Thymus (tissue), 14 donors: ENCODE measurements at places on chromosomes 1 and 21. TPM values are rescaled to one million over a fixed set of nuclear protein-coding genes. Genes with fewer than 3 reads are reported as not detected.

- H3K4me1 ChIP-seq: no peaks in the 10 kb centered on the region
- no peaks in the 10 kb centered on the region for H3K36me3 ChIP-seq
- DNase-seq: no peak
- no peak overlapping the region for H3K4me3 ChIP-seq
Observed at GRCh38 chr21:14685568-14685967, 139.5 kb upstream of the SAMSN1 start.

GRCh38 chr1:31398246-31398645 is 14.8 kb upstream of the SERINC2 start:
- peaks cover 6% of the 10 kb centered on the region for H3K4me1 ChIP-seq
- no peak overlapping the region for H3K27ac ChIP-seq
- no peaks in the 10 kb centered on the region for H3K27me3 ChIP-seq
- no peak for DNase-seq

DNA sequence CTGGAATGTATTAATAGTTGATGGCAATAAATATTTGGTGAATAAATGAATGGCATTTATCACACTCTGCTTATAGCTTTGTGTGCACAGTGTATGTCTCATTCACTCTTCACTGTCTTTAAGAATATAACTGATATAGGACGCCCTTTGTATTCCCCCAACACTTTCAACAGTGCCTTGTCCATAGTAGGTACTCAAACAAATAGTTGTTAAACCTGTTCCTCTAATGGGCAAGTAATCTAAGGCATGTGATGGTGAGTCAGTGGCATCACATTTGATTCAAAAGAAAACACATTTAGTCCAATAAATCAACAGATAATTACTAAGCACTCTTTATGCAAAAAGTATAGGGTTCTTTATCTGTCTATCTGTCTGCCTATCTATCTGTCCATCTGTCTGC is 11.2 kb upstream of the RXRG start:
- no peak for DNase-seq
- no peaks in the 10 kb centered on the region for H3K36me3 ChIP-seq
- H3K4me3 ChIP-seq: no peak overlapping the region
- H3K27me3 ChIP-seq: no peaks in the 10 kb centered on the region
- H3K4me1 ChIP-seq: no peaks in the 10 kb centered on the region

GRCh38 chr1:56416495-56416894 is 162.9 kb downstream of the PLPP3 start:
- H3K4me1 ChIP-seq: peaks cover 12% of the 10 kb centered on the region
- H3K27ac ChIP-seq: no peak overlapping the region
- no peak overlapping the region for H3K4me3 ChIP-seq
- H3K27me3 ChIP-seq: no peaks in the 10 kb centered on the region
- no peak for DNase-seq
- H3K36me3 ChIP-seq: no peaks in the 10 kb centered on the region

GRCh38 chr1:154430903-154431302 is 25.8 kb downstream of the IL6R start:
- no peaks in the 10 kb centered on the region for H3K27me3 ChIP-seq
- no peaks in the 10 kb centered on the region for H3K36me3 ChIP-seq
- no peak overlapping the region for H3K4me3 ChIP-seq
- DNase-seq: no peak

- H3K36me3 ChIP-seq: no peaks in the 10 kb centered on the region
- no peaks in the 10 kb centered on the region for H3K27me3 ChIP-seq
- H3K27ac ChIP-seq: no peak overlapping the region
- H3K4me3 ChIP-seq: no peak overlapping the region
- DNase-seq: no peak
Observed at GRCh38 chr1:223621312-223621734, 44.2 kb downstream of the CAPN8 start.

- no peak overlapping the region for H3K27ac ChIP-seq
- no peak for DNase-seq
- no peaks in the 10 kb centered on the region for H3K27me3 ChIP-seq
Observed at GRCh38 chr1:232529747-232530146, 100.2 kb downstream of the SIPA1L2 start.

- no peak for DNase-seq
- peaks cover 33% of the 10 kb centered on the region for H3K4me1 ChIP-seq
- H3K36me3 ChIP-seq: peaks cover 3% of the 10 kb centered on the region
Observed at GRCh38 chr1:226886122-226886901, 15.9 kb downstream of the PSEN2 start.

DNA sequence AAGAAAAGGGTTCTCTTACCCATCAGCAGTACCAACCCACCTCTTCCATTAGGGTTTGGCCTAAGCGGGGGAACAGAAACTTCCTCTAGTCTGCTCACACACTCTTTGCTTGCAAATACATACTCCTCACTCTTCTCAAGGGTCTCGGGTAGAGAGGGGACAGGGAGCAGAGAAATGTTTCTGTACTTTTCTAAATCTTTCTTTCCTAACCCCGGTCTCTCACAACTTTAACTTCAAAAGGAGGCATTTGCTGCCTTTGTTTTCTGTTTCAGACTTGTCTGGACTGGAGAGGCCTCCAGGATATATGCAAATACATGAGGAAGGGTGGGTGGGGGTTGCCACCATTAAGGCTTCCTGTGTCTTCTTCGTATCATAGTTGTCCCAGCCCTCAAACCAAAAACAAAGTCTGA is 10.5 kb upstream of the LAX1 start:
- H3K4me1 ChIP-seq: peaks cover 11% of the 10 kb centered on the region
- H3K36me3 ChIP-seq: no peaks in the 10 kb centered on the region
- no peak for DNase-seq
- no peaks in the 10 kb centered on the region for H3K27me3 ChIP-seq
- no peak overlapping the region for H3K4me3 ChIP-seq

DNA sequence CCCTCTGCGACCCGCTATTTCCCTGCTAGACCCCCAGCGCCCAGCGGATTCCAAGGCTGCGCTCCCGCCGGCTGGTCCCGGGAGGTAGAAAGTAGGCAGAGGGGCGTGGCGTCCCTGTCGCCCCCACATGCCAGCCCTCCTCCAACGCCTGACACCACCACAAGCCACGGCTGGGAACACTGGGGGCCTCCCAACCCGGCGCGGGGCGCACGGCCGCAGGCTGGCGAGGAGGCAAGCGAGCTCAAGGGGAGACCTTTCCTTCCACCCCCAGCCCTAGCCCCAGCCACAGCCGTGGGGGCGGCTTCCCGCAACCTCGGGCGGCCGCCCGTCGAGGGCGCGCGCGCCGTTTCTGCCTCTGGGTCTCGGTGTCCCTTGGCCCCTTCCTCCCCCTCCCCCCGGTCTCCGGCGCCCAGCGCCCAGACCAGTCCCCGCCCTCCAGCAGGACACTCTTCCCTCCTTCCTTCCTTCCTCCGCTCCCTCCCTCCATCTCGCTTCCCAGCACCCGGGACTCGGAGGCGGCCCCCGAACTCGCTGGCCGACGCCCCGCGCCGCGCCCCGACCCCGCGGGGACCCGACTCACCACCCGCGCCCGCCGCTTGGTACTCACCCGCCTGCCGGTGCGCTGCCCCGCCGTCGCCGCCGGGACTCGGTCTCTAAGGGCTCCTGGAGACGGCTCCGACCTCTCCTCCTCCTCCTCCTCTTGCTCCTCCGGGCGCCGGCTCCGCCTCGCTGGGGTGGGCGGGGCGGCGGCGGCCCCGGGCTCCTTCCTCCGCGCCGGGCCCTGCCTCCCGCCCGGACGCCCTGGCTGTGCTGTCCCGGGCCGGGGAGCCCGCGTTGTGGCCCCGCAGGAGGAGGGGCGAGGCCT is at the start of gene GNG12:
TSS of gene GNG12 (minus strand) at position 731 of the 865 bp plus-strand sequence. CDS start 125,781 bp downstream, outside the sequence.
- peak within 1 kb of the TSS; percentile 74 for H3K27ac ChIP-seq
- no peaks in the 10 kb centered on the region for H3K36me3 ChIP-seq
- peaks cover 15% of the 10 kb centered on the region for H3K4me1 ChIP-seq
- peak within 1 kb of the TSS; percentile 34 for H3K4me3 ChIP-seq
- H3K27me3 ChIP-seq: peaks cover 56% of the 10 kb centered on the region

DNA sequence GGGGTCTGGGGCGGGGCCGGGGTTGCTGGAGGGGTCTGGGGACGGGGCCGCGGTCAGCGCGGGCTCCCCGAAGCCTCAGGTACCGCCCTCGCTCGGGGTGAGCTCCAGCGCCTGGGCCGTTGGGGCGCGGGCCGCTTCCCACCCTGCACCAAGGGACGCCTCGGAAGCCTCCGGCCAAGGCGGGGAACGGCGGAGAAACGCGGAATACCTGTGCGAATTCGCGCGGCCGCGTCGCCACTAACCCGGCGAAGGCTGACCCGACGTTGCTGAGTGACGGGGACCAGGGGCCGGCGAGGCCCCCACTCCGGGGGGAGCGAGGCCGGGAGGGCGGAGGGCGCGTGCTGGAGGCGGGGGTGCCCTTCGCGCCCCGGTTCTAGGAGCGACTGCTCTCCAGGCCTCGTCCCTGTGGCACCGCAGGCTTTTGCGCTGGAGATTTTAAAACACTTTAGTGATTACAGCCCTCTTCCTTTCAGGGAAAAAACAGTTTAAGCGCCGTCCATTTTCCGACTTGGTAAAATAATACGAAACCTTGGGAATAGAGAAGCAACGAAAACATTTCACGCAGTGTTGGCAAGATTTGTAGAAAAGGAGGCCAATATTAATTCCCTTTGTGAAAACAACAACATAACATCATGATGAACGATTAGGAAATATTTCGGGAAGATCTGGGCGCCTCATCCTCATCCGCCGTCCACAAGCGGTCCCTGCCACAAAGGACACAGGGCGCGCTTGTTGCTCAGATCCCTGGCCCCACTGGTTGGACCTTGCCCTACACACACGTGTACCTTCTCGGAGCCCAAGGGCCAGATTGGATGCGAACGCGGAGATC is 971 bp upstream of the GNG4 start:
- peak overlapping the region; percentile 71 for H3K4me3 ChIP-seq
- no peak overlapping the region for H3K27ac ChIP-seq
- DNase-seq: no peak
- H3K4me1 ChIP-seq: peaks cover 24% of the 10 kb centered on the region
- H3K36me3 ChIP-seq: no peaks in the 10 kb centered on the region

- no peaks in the 10 kb centered on the region for H3K27me3 ChIP-seq
- peak overlapping the region; percentile 19 for H3K4me3 ChIP-seq
- peak; percentile 86 for DNase-seq
- peak overlapping the region; percentile 97 for H3K27ac ChIP-seq
- H3K4me1 ChIP-seq: peaks cover 65% of the 10 kb centered on the region
Observed at GRCh38 chr1:207861442-207862177, 49.3 kb downstream of the CD34 start.

- no peak overlapping the region for H3K4me3 ChIP-seq
- no peak for DNase-seq
- H3K4me1 ChIP-seq: no peaks in the 10 kb centered on the region
Observed at GRCh38 chr1:88923224-88923623, 31.9 kb upstream of the GTF2B start.

- no peaks in the 10 kb centered on the region for H3K4me1 ChIP-seq
- H3K27me3 ChIP-seq: no peaks in the 10 kb centered on the region
- no peak overlapping the region for H3K4me3 ChIP-seq
Observed at GRCh38 chr1:48006264-48006663, 9.1 kb upstream of the TRABD2B start.

DNA sequence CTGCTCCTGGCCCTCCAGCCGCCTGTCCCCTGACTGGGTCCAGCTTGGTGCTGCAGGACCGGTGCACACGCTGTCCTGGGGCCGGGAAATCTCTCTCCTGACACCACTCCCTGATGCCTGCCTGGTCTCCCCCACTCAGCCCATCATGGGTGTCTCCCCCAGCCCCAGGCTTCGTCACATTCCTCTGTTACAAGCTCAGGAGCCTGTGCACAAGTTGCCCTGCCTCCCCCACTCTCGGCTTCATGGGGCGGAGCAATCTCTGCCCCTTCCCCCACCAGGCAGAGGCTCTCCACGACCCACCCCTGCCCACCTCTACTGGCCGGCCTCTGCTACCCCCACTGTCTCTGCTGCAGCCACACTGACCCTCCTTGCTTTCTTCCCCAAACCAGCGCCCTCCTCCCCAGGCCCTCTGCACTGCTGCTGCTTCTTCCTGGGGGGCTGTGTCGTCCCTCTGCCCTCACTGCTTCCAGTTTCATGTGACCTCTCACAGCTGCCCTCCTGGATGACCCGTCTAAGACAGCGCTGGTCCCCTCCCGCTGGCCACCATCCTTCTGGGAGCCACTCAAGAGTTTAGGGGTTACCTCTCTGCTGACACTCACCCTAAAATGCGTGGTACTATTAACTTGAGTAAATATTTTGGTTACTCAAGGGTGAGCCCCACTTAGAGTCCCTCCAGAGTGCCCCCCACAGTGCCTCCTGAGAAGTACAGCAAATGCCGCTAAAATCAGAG is 5.7 kb upstream of the RIPK4 start:
- H3K4me3 ChIP-seq: no peak overlapping the region
- DNase-seq: no peak
- H3K27ac ChIP-seq: no peak overlapping the region
- H3K27me3 ChIP-seq: no peaks in the 10 kb centered on the region

DNA sequence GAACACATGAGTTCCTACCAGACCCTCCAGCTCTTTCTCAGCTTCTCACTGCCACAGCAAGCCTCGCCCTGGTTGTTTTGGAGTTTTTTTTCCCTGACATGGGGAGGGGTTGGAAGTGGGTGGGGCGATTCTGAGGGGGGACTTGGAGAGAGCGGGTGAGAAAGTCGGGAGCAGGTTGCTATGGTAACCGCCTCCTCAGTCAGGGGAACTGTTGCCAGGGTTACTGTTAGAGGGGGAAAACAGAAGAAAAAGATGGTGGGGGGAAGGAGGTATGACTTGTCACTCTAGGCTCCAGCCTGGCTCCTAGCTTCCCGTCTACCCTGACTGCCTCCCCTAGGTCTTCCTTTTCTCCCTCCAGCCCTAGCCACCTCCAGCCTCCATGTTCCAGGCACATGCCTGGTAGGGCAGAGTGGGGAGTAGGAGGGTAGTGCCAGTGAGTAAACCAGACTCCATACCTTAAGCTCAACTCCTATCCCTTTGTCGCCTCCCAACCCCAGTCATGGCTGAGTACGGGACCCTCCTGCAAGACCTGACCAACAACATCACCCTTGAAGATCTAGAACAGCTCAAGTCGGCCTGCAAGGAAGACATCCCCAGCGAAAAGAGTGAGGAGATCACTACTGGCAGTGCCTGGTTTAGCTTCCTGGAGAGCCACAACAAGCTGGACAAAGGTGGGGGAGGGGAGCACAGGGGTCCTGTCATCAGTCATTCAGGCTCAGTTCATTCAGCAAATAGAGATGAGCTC is 6.0 kb downstream of the PEA15 start:
- H3K4me1 ChIP-seq: peaks cover 23% of the 10 kb centered on the region
- H3K36me3 ChIP-seq: peaks cover 53% of the 10 kb centered on the region
- H3K27ac ChIP-seq: no peak overlapping the region
- DNase-seq: no peak
- no peak overlapping the region for H3K4me3 ChIP-seq

DNA sequence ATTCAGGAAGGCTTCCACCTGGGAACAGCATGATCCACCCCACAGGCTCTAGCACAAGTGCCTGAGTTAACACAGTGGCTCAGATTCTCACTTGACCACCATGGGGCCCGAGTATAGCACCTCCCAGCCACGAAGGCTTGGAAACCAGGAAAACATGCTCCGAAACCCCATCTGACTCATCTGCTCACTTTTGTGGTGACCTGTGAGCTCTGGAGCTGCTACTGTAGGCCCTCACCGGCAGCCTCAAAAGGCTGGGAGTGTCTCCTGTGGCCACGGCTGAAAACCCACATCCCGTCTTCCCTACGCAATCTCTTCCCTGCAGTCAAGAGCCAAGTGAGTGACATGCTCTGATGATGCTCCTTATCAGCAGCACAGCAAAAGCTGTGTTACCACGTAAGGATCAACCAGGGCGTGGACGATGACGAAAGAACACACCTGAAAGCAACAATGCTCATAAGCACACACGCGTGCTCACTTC is 81.4 kb downstream of the TGFBR3 start:
- H3K4me3 ChIP-seq: no peak overlapping the region
- no peaks in the 10 kb centered on the region for H3K36me3 ChIP-seq
- H3K27me3 ChIP-seq: no peaks in the 10 kb centered on the region
- H3K27ac ChIP-seq: peak overlapping the region; percentile 54
- H3K4me1 ChIP-seq: peaks cover 31% of the 10 kb centered on the region
- DNase-seq: no peak

The OLFML3 gene
- 16.3 TPM for total RNA-seq

The LRRC38 gene
- total RNA-seq: 0.19 TPM
